Stimulated activated CD4-positive, alpha-beta T cell treated with anti-CD3 and anti-CD28 coated beads, Interleukin-1b, Interleukin-23, amount 100 ng/mL, for 1 hour (primary cell): ENCODE measurements at places on chromosomes 7 and 10.

- no peak for DNase-seq
Measured at GRCh38 chr10:87038786-87039185, 18.7 kb downstream of the FAM25A start.

- no peak for DNase-seq
Measured at GRCh38 chr7:28649189-28649588, 236.9 kb downstream of the CREB5 start.

DNA sequence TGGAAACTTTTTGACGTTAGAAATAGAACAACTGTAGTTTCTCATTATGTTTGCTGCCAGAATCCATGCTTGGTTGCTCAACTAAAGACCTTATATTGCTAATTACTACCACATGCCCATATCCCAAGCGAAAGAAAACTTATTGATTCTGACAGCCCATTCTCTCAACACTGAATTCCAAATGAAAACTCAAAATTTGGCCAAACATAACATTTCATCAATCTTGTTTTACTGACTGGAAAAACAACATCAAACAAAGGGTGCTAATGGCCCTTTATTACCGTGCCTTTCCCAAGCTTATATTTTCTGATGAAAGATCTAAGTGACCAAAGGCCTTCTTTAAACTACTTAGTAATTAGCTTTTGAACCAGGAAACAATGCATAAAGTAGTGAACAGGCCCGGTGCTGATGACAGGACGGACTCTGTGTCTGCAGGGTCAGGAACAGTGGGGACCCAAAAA, 531.8 kb downstream of the KCNMA1 start:
- DNase-seq: no peak

DNA sequence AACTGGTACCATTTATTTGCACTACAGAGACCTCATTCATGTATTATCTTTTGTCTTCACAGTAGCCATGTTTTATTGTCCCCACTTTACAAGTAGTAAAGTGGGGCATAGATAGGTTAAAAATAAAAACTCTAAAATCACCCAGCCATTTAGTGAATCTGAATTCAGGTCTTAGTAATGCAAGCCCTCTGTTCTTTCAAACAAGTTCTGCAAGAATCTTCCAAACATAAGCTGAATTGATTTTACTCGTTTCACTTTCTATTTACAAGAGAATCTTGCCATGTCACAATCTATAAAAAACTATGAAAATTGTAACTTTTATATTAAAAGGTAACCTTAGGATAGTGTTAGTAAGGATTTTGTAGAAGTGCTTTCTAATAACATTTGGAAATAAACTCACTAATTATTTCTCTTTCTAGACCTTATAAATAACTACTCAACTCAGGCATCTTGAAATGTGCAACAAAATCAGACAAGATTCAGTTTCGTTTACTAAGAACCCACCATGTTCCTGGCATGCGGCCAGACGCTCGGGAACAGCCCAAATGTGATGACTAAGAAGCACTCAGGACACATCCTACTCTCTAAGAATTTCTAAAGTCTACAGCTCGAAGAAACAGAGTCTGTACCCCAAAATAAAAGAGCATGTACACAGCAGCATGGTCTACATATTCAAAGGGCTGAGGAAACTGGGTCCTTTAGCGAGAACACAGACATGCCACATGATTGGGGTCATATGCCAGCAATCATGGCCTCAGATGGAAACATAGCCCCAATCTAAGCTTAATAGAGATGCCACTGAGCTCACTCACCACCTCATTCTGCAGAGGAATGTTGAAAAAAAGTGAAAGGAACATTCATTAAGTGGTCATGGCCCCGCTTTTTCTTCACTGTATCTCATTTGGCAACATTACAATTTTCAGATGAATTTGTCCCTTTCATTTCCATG, 167.6 kb downstream of the AMPH start:
- DNase-seq: peak; percentile 38

DNA sequence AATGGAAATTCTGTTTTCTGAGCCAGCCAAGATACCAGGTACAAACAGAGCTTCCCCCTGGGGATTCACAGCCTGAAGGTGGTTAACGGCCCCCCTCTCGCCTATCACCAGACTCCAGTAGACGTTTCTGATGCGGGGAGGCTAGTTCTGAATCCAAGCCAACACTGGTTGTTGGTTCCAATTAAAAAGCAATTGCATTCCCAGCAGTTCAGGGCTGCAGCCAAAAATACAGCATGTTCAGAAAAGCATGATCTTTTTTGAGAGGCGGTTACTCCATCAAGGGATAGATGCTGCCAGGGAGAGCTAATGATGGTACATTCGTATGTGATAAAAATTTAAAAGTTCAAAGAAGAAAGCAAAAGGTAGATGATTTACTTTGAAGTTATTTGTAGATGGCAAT, 481.0 kb downstream of the GALNT17 start:
- no peak for DNase-seq

GRCh38 chr10:128556182-128557110, 430.2 kb upstream of the MKI67 start:
- no peak for DNase-seq

DNA sequence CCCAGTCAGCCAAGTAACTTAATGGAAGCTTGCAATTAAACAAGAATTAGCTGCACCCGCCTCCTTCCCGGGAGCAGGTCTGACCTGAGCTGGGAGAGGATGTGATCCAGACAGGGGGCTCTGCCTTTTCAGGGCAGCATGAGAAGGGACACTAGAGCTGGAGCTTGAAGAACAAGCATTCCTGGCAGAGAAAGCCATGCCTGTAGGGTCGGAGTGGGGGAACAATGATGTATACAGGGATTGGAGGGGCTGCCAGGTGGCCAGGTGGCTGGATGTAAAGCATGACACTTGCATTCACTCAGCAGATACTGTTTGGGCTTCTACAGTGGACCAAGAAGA, 112.5 kb downstream of the GRK5 start:
- DNase-seq: no peak

DNA sequence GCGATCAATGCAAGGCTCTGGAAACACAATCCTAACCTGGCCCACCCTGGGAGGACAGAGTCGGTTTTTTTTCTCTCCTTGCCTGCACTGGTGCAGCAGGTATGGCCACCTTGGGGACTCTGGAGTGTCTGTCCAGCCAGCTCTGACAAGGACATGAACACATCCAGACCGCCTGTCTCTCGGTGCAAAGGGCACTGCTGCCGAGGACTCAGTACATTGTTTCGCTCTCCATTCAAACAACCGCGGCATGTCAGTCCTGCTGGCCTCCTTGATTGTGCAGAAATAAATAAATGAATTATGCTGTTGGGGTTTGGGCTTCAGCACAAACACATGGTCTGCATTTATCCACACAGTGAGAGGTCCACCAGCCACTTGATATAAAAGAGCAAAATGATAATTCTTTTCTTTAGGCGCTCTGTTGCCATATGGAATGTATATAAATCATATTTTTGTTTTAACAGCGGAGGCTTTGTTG, 565.2 kb downstream of the KCNMA1 start:
- DNase-seq: no peak

DNA sequence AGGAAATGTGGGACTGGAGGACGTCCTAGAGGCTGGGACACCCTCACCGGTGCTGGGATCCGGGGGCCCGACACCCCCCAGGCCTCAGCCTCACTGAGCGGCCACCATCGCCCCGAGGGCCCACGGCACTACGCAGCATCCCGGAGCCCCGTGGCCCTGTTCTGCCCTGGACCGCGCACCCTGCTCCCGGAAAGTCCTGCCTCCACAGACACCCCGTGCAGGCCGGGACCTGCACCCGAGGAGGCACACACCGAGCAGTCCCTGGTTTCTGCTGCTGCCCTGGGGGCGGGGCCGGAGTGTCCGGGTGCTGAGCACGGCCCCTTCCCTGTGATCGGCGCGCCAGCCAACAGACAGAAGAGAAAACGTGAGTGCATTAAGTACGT, 18.1 kb upstream of the KNDC1 start:
- no peak for DNase-seq

DNA sequence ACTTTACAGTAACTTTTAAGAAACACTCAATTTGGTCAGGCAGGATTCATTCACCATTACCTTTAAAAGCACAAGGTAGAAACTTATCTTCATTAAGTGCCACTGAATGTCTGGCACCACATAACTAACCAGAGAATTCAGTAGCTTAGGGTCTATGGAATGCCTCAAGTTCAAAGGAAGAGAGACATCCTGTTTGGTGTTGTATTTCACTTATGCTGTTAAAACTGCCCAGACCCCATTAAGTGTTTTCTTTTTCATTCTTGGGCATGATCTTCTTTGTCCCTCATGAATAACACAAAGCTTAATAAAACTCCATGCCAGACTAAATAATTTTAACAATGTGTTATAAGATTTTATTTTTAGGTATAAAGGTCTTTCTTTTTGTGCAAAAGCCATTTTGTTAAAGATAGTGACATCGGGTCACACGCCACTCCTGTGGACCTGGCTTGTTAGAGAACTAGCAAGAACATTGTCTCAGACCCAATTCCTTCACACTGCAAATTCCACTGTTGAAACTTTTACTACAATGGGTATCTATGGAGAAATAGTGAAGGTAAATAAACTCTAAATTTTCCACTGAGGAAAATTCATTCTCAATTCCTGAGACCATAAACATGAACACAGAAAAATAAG, 221.0 kb downstream of the TWIST1 start:
- DNase-seq: no peak

- no peak for DNase-seq
Measured at GRCh38 chr7:107315716-107316220, 147.0 kb downstream of the HBP1 start.

DNA sequence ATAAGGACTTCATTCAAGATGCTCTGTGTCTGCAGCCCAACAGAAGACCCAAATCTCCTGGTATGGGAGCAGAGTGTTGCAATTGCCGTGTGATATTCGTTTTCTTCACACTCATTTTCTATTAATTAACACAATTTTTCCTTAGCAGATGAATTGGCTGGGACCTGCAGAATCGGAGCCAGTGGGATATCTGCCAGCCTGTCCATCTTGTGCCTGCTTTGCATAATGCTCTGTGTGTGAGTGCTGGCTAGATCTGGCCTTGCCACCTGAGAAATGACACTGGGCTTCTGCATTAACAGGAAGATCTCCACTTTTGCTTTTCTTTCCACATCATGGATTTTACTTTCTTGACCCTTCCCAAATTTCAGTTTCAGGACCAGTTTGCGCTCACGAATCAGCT, 70.4 kb upstream of the GPR158 start:
- DNase-seq: no peak

GRCh38 chr10:97542169-97543024, 30.2 kb upstream of the ANKRD2 start:
- no peak for DNase-seq

- no peak for DNase-seq
Measured at GRCh38 chr10:20157314-20157713, 341.1 kb downstream of the PLXDC2 start.

DNA sequence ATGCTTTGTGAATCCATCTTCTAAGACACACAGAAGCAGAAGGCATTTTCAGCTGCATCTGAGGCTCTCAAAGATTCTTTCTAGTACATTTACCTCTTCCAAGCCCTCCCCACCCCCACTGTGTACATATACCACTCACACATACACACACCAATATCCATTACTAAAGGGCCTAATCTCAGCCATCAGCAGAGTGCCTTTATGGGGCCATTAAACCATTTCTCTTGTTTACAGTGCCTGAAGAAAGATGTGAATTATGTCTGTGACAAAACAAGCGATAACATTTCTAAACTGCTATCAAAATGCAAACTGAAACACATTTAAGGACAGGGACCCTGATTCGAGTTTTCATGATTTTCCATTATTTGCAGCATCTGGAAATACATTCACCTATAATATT, 40.0 kb downstream of the ETV1 start:
- no peak for DNase-seq

DNA sequence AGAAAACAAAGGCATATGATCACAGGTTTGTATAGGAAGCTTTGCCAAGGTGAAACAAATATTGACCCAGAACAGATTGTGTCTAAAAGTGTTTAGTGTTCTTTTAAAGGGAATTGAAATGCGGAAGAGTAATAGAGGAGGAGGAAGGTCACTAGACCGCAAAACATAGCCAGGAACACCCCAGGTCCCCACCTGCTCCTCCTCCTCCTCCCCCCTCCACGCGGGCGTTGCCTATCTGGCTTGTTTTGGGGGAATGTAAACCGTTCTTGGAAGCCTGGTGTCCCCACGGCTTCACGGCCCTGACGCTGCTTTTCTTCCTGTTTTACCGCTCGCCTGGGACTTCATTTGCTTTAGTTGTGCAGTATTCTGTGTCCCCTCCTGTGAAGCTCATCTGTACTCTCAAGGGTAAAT, 81.0 kb upstream of the PFKP start:
- no peak for DNase-seq

GRCh38 chr10:69262292-69262751, 16.0 kb upstream of the HK1 start:
- no peak for DNase-seq

GRCh38 chr10:121854809-121855445, 72.9 kb downstream of the ATE1 start:
- no peak for DNase-seq

DNA sequence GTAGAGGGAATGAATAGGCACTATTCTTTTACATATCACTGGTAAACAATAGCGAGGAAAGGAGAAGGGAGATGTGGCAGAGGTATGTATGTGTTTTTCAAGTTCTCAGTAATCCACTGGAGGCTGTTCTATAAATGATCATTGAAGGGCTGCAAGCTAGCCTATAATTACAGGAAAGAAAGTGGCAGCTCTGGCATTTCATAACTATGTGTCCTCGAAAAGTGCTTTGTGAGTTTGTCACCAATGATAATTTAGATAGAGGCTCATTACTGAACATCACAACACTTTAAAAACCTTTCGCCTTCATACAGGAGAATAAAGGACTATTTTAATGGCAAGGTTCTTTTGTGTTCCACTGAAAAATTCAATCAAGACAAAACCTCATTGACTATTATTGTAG, 235.1 kb downstream of the FOXP2 start:
- no peak for DNase-seq

- DNase-seq: no peak
Measured at GRCh38 chr7:65798111-65799075, 74.5 kb upstream of the VKORC1L1 start.

GRCh38 chr7:117623606-117624005, 143.8 kb downstream of the CFTR start:
- DNase-seq: no peak

DNA sequence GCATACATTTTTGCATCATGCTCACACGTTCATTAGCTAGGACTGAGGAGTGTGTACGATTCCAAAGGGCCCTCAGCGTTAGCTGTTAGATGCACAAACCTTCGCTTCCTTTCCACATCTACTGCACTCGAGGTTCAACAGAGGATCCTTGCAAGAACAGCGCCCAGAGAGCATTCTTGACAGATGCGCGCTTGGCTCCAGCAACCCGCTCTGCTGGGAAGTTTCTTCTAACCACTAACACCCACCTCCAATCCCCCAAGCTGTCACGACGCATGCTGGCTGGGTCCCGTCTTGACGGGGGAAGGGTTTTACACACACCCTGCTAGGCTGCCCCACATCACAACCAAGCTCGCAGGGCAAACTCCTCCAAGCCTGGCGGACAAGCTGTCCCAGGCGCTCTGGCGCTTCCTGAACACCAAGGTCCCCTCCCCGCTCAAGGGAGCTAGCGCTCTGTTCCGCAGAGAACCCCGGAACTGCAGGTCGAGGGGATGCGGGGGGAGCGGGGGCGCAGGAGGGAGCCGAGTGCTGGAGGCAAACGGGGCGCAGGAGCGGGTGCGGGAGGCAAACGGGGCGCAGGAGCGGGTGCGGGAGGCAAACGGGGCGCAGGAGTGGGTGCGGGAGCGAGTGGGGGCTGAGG, 653 bp upstream of the ADRB1 start:
- no peak for DNase-seq

GRCh38 chr10:89115876-89116627, 91.1 kb downstream of the CH25H start:
- DNase-seq: no peak
